ENCODE measurements at places on chromosomes 12 and 14.
A peak's percentile ranks its signal among the peaks of the same experiment; 100 is the strongest.

DNA sequence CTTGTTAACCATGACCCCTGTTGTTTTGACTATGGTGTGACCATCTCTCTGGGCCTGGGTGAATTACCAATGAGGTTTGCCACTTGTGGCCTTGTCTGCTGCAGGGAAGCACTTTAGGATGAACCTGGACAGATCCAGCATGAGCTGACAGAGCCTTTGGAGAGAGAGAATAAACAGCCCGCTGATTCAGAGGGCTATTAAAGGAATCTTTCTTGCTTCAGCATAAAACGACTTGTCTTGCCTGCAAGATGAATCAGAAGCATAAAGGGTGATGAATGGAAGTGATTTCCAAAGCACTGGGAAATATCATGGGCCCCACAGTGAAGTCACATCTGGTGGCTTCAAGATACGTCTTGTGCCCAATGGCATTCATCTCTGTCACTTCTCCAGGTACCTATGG is 69.0 kb upstream of the WSCD2 start:
- DNase-seq, result no peak

DNA sequence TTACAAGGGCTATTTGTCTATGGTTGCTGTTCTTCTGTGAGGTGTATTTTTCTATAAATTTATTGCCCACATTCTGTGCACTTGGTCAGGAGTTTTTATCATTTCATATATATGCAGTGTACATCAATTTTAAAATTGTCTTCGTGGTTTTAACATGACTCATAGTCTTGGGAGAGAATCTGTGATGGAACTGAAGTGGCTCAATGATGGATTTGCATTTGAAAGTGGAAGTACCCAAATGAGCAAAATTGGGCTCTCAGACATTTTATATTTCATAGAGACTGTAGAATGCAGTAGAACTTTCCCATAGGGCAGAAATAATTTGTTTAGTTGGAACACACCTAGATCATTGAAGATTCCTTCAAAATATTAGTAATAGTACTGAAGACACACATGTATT is 1.9 kb upstream of the SCFD1 start:
- no peak for DNase-seq

GRCh38 chr12:112115259-112116045 is 6.9 kb upstream of the NAA25 start:
- DNase-seq, result no peak

DNA sequence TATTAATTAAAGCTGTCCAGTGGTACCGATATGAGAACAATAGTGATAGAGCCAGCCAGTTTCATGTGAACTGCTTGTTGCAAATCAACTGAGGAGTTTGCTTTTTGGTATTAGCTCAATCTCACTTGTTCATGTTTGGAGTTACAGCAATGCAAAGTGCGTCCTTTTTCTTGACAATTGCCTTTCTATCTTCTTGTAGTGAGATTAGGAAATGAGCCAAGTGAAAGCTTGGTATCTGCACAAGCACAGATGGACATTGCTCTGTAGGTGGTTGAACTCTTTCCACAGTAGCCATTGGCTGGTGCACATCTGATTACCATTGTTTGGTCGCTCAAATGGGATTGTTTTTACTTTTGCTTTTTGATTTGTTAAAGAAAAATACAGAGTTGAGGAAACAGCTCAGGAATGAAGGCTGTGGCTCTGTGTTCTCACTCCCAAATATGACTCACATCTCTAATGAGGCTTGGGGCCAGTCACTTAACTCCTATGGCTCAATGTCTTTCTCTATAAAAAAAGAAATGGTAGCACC is 241.4 kb downstream of the BMP4 start:
- DNase-seq, result peak; percentile 18

DNA sequence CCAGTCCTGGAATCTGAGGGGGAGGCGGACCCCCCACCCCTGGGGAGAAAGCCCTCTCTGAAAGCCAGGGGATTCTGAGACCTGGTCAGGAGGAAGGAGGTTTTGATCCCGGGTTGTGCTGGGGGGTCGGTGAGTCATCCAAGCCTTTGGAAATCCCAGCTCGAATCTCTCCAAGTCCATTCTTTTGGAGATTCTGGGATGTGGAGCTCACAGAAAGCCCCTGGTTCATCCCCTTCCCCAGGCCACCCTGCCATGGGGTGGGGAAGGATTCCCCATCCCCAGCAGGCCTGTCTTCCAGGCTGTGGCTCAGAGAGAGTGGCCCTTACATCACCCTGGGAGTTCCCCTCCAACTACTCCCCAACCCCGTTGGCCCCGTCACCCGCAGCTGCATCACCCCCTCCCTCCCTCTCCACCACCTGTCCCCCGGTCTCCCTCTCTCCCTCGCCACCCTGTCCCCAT is 14.3 kb downstream of the EXOC3L4 start:
- no peak for DNase-seq

GRCh38 chr12:39380090-39380489 is 62.8 kb downstream of the KIF21A start:
- no peak for DNase-seq

DNA sequence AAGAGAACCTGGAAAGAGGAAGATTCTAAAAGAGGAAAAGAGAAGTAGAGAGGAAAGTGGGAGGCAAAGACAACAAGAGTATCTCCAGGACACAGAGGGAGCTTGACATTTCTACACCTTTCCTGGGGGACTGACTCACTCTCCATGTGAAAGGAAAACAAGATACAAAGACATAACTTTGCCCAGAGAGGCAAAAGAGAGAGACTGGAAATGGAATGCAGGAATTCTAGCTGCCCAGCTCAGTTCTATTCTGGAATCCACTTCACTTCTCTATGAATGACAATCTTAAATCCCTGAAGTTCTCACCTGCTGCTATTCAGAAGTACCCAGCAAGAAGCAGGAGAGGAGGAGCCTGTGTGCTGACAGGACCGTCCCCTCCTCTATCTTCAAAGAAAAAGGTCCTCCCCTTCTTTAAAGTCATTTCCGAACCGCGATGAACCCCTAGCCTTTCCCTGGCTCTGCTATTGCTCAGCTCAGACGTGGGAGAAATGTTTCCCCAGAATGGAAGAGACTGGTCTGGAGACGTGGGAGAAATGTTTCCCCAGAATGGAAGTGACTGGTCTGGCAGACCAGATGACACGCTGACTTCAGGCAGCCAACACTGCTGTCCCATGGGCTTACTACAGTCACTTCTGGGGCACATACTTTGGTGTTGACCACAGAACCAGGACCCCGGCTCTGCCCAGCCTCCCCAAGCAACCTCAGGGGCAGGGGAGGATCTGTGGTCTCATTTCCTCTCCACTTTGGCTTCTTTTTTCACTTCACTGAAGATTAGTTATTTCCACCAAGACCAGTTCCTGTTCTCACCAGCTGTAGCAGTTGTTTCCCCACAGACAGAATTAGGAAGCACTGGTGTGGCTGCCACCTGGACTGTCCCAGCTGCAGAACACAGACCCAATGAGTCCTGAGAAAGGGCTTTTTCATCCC is 8.3 kb downstream of the FMNL3 start:
- DNase-seq, result no peak

GRCh38 chr14:96051642-96052540 is 12.7 kb downstream of the C14orf132 start:
- no peak for DNase-seq

GRCh38 chr12:102618197-102618877 is 138.0 kb upstream of the IGF1 start:
- no peak for DNase-seq

- no peak for DNase-seq
Measured at GRCh38 chr12:118175823-118176447, 40.0 kb downstream of the PEBP1 start.

DNA sequence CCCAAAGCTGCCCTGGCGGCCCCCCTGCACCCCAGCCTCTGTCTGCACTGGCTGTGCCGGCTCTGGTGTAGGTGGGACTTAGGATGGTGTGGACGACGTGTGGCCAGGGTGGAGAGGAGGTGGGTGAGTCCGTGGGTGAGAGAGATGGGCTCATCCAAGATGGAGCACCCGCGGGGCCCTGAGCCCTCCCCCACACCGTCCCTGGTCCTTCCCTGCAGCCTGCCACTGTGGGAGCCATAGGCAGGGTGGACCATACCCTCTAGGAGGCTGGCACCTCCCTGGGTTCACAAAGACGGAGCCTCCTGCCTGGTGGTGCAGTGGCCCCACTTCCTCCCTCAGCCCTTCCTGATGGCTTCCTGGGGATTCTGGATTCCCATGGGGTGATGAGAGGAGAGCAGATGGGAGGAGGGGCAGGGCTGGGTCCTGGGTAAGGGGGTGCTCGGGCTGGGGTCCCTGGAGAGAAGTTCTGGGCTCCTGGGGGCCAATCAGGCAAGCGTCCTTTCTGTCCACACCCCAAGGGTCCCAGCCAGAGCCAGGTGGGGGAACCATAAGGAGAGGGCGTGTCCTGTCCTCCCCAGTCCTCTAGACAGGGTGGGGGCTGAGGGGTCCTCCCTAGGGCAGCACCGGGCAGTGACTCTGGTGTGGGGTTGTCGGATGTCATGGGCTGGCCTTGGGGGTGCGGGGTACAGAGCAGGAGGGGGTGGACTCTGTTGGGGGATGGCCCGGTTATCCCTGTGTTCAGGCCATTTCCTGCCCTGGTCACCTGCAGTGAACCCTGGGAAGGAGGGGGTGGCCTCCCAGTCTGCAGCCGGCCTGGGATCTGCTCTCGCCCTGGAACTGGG is 384.8 kb downstream of the TMEM121 start:
- no peak for DNase-seq

All from GM04503 (cell line).